CD4-positive, alpha-beta T cell treated with Interleukin-10 for 1 hour (primary cell): ENCODE measurements at places on chromosomes 4 and X.

DNA sequence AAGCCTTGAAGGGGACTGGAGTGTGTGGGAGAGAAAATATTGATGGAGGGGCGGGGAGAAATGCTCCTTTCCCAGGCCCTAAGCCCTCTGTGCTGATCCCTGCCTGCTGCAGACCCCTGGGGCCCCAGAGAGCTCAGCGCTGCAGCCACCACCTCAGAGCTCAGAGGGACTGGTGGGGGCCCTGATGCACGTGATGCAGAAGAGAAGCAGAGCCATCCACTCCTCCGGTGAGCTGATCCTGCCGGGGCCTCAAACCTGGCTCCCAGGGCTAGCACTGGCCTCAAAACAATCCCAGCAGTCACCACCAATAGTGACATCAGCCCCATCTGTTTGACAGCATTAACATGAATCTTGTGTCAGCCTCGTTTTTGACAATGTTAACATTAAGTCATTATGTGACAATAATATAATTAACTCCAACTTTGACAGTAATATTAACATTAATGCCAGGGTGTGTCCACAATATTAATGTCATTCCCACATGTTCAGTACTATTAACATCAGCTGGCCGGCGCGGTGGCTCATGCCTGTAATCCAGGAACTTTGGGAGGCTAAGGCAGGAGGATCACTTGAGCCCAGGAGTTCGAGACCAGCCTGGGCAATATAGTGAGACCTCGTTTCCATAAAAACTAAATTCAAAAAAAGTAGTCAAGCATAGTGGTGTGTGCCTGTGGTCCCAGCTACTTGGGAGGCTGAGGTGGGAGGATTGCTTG, 5.8 kb downstream of the WAS start:
- no peak for DNase-seq

- no peak for DNase-seq
Observed at GRCh38 chrX:32571579-32571978, 639.8 kb downstream of the DMD start.

DNA sequence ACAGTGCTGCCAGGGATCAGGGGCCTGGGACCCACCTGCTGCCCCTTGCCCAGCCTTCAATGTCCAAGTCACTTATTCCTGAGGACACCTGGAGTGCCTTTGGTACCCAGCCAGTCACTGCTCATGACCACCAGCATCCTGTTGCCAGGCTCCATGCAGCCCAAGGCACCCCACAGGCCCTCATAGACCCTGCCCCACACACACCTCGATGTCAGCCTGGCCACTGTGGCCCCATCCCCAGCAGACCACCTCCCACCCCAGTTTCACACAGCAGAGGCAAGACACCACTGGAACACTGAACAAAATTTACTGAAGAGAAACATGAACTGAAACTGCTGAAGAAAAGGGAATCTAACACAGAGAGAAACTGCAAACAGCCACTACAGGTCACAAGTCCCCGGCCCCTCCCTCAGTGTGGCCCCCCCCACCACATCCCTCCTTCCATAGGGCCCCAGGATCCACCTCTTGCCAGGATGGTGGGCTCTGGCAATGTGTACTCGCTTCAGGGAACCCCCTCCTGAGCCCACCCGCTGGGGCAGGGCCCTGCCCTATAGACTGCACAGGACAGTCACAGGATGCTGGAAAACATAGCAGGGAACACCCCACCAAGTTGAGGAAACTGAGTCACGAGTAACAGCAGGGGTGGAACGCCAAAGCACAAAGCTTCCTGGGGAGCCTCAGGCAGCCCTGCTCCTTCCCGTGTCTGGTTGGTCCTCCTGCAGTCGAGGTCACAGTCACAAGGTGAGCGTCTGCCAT, 5.2 kb downstream of the PNMA5 start:
- DNase-seq, result no peak

- no peak for DNase-seq
Observed at GRCh38 chrX:12370497-12370986, 232.3 kb downstream of the FRMPD4 start.

DNA sequence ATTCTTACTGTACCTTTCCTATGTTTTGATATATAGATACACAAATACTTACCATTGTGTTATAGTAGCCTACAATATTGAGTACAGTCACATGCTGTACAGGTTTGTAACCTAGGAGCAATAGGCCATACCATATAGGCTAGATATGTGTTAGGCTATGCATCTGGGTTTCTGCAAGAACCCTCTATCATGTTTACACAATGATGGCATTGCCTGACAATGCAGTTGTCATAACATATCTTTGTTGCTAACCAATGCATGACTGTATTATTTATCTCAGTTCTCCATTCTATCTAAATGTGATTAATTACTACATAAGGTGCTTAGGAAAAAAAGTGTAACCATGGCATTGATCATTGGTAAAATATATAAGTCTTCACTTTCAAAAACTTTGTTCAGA, 10.0 kb upstream of the SPCS3 start:
- DNase-seq, result no peak

DNA sequence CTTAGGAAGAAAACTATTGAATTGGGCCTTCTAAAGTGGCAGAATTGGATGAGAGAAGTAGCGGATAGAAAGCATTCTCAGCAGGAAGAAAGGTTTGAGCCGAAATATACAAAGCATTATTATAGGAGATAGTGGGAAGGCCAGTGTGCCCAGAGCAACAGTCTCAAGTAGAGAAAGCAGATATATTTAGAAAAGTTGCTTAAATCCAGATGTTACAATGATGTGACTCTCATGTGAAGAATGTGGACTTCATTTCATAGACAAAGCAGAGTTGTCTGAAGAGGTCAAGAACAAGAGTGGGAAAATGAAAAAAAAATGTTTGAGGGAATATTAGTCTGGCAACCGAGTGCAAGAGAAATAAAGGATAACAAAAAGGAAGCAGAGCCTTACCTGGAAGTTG, 66.9 kb downstream of the SYNPO2 start:
- DNase-seq, result no peak

DNA sequence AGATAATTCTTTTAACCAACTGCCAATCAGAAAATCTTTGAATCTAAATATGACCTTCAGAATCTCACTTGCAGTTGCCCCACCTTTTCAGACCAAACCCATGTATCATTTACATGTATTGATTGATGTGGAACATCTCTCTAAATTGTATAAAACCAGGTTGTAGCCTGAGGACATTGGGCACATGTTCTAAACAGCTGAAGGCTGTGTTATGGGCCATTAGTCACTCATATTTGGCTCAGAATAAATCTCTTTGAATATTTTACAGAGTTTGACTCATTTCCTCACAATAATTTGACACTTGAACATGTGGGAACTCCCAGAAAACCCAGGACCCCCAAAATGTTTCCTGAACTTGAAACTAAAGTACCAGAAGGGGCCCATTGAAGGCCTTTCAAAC, 58.7 kb downstream of the UGT2B10 start:
- DNase-seq, result no peak

DNA sequence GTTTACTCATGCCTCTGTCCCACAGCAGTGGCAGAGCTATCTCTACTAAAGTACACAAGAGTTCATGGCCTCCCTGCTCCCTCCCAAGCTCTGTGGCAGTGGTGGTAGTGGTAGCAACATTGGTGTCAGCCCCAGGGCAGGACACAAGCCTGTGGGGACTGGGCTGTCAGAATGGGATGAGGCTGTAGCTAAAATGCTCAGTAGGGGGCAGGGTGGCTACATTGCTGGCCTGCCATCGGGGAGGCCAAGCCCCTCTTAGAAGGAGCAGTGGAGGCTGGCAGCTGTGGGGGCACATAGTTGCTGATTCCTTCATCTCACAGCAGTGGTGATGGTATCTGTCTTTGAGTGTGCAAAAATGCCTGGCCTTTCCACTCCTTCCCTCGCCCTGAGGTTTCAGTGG, 461.7 kb downstream of the PCDH18 start:
- no peak for DNase-seq

DNA sequence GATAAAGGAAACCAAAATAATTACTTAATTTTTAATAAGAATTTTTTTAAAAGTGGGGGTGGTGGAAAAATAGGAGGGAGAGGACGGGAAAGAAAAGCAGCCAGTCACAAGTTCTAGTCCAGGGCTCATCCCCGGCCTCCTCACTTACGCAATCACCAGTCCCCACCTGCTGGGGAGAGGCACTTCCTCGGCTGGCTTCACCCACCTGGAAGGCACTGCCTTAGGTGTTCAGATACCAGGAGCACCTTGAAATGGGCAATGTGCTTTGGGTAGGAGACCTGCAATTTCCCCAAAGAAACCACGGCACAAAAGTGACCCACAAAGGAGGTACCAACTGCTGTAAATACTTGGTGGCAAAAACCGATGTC, 23.8 kb downstream of the AFAP1 start:
- DNase-seq, result no peak

DNA sequence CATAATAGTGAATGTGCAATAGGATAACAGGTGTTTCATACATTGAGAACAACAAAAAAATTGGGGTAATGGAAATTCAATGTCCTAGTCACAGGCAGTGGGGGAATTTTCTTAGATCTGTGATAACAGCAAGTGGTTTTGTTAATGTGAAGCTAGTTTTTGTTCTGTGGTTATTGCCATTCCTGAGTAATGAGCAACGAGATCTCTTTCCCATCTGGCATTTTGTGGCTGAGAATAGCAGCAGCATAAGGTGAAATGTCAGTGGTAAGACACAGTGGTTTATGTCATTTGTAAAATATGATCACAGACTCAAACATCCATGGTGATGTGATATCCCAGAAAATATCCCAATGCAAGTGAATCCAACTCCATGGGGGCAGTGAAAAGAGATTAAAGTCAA, 497.5 kb downstream of the KCNIP4 start:
- DNase-seq, result no peak

DNA sequence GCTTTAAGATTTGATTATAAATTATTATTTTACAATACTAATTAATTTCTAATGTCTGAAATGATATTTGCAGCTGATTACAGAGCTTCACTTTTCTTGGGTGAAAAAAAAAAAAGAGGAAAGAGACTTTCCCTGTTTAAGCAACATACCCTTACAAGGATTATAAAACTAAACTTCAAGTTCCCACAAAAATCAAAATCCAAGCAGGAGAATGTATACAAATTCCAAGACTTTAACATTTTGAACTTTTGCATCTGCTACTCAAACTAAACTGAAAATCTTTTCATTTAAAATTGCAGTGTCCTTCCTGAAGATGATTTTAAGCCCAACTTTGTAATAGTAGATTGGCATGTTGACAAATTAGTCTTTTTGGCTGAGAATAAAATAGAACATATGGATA, 742.4 kb upstream of the INTU start:
- no peak for DNase-seq

GRCh38 chr4:121308828-121309227, 72.0 kb downstream of the QRFPR start:
- DNase-seq, result no peak

DNA sequence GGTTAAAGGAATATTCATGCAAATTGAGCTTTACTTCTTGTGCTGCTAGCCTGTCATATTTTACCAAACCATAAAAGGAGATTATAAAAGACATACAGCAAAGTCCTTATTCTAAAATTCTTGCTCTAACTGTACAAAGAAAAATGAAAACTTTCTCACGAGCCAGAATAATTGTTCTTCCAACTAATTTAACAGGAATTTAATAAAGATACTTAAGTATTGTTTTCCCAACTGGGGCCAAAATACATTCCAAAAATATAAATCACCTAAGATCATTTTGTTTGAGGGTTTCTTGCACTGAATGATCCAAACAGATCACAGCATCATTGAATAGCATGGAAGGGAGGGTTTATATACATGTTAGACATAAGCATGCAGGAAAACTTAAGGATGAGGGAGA, 127.1 kb upstream of the PCDH18 start:
- DNase-seq, result no peak

DNA sequence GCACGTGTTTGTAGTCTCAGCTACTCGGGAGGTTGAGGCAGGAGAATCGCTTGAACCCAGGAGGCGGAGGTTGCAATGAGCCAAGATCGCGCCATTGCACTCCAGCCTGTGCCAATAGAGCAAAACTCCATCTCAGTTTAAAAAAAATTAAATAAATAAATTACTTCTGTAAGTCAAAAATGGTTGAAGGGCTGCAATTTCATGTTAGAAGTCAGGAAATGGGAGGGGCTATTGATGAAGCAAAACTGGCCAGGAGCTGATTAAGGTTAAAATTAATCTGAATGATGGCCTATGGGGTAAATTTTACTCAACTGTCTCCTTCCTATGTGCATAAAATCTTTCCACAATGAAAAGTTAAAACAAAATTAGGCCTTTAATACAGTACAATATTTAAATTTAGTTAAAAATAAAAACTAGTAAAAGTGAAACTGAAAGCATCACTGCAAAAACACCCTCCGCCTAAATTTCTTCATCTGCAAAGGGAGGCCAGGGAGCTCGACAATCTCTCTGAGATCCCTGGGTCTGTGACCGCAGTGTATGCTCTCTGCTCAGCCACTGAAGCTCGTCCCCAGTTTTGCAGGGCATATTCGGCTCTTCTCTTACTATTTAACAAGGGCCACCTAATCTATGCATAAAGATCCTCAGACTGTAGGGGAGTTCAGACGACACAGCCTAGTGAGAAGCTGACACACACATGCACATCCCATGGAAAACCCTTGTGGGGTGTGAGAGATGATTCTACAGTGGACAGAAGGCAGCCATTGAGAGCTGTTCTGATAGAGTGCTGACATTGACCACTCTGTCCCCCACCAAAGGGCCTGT, 57.2 kb downstream of the IRF2 start:
- DNase-seq, result peak; percentile 62

DNA sequence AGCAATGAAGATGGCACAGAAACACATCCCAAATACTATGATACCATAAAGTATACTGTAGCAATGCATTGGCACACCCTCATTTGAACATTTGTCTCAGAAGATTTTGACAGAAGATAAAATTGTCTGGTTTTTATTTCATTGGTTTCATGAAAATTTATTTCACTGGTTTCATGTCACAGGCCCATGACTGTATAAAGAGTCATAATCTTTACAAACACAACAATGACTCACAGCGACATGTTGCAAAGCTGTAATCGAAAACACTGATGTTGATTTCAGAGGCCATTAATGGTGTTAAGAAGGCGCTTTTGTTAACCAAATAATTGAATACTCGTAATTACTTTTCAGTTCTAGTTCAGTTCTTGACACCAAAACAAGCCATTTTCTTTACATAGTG, 8.1 kb upstream of the DTHD1 start:
- DNase-seq, result no peak

DNA sequence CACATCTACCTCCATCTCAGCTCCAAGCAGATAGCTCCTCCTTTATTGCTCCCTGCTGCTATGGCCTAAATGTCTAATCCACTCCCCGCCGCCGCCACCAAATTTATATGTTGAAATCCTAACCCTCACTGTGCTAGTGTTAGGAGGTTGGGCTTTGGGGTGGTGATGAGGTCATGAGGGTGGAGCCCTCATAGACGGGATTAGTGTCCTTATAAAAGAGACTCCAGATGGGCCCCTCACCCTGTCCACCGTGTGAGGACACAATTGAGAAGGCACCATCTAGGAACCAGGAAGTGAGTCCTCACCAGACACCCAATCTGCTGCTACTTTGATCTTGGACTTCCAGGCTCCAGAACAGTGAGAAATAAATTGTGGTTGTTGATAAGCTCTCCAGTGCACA, 13.6 kb upstream of the TBC1D14 start:
- DNase-seq, result no peak

- no peak for DNase-seq
Observed at GRCh38 chr4:175369087-175369486, 443.0 kb downstream of the GPM6A start.
